ENCODE measurements at places on chromosomes 13 and 19. TPM values are rescaled to one million over a fixed set of nuclear protein-coding genes. Genes with fewer than 3 reads are reported as not detected.

GRCh38 chr13:33827139-33827538, 9.2 kb downstream of the RFC3 start:
- DNase-seq, result no peak

DNA sequence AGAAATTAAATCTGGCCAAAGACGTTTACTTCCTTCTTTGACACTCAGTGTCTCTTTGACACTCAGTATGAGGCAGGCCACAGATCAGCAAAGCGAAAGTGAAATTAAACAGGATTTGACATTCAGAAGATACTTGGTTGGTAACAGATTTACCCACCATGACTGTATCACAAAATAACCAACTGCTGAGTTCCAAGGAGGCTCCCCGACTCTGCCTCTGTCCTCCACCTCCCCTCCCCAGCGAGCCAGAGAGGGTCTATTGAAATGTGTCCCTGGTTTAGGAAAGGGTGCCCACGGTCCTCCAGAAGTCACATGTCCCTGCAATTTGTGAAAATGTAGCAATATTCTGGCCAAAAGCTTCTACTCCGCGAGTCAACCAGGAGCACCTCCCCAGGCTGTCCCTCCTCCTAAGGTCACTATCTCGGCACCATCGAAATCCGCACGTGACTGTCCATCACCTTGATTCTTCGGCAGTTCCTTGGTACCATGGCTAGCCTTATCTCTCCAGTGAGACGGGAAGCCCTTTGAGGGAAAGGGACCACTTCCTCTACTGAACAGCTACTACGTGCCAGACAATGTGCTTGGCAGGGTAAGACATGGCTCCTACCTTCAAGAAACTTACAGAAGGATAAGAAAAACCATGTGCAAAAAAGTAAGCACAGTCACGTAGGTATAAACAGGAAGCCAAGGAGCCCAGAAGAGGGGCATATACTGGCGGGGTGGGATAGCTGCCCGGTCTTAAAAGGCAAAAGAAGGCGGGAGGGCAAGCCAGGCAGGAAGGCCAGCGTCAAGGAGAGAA, 1.5 kb downstream of the N4BP2L1 start:
- DNase-seq, result no peak

- DNase-seq, result no peak
These were observed 80.2 kb downstream of the SHISA2 start for GRCh38 chr13:25971459-25972145.

GRCh38 chr19:47653856-47654255, 44.9 kb downstream of the BICRA start:
- DNase-seq, result no peak

DNA sequence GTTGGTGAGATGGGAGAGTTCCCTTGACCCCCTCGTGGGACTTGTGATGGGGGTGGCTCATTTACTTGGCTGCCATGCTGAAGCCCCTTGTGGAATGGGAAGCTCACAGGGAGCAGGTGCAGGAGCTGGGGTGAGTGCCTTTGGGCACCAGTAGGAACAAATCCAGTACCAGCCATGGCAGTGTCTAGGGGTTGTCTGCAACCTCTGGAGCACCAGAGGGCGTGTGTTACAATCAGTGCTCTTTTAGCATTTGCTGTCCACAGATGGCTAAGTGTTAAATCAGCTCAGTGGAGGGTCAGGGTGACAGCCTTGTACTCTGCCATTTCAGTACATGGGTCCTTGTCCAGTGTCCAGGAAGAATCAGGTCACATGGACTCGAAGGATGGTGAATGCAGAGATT, 75.6 kb downstream of the ATP8A2 start:
- DNase-seq, result no peak

GRCh38 chr13:27822258-27822872, 30.1 kb downstream of the GSX1 start:
- no peak for DNase-seq

DNA sequence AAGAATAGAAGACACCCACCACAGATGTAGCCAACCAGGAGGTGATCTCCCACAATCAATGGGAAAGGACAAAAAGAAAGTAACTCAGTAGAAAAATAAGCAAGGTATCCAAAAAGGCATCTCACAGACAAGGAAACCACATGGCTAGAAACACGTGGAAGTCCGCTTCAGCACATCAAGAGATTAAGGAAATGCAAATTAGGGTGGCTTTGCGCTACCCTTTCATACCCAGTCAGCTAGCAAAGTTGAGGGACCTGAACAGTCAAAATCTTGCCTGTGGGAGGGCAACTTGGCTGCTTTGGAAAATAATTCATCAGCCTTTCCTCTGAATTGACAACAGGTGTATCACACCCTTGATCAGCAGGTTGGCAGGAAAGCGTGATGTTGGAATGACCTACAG, 11.6 kb upstream of the UQCR11 start:
- DNase-seq, result no peak

GRCh38 chr19:49196527-49197240, 39.1 kb downstream of the TRPM4 start:
- DNase-seq, result no peak

DNA sequence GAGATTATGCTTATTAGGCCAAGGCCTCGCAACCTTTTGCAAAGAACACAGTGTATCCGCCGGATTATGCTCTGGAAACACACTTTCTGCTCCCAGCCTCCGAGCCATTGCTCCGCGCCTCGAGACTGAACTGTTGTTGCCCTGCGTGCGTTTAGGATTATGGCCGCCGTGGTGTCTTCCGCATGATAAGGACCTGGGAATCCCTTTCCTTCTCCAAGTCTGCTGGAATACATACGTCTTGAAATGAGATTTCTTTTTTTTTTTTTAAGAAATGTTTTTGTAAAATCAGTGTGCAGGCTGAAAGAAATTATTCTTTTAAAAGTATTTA, 89.8 kb upstream of the SOX1 start:
- DNase-seq, result no peak

- DNase-seq, result no peak
These were observed 39.2 kb upstream of the CYP2A7 start for GRCh38 chr19:40921005-40921897.

DNA sequence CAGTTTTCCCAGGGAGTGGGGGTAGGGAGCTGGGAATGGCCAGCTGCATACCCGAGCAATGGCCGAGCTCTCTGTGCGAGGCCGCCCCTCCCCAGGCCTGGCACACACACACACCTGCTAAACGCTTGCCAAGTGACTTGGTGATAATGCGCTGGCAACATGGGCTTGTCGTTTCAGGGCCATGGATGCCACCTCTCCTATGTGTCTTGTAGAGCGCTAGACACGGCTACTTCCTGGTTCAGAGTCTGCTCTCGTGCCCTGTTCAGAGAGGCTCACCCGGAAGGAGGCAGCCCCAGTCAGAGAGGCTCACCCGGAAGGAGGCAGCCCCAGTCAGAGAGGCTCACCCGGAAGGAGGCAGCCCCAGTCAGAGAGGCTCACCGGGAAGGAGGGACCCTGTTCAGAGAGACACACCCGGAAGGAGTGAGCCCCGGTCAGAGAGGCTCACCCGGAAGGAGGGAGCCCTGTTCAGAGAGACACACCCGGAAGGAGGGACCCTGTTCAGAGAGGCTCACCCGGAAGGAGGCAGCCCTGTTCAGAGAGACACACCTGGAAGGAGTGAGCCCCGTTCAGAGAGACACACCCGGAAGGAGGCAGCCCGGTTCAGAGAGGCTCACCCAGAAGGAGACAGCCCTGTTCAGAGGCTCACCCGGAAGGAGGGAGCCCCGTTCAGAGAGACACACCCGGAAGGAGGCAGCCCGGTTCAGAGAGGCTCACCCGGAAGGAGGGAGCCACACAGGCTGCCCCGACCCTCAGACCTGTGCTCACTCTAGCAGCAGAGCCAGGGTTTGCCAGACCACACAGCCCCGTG, 4.2 kb downstream of the ADPRHL1 start:
- no peak for DNase-seq

- no peak for DNase-seq
These were observed 67.7 kb upstream of the ABCC4 start for GRCh38 chr13:95368998-95369397.

Gene ZNF765
- polyA plus RNA-seq, result 14.5 TPM

Gene FGF21
- polyA plus RNA-seq, result not detected

Gene KLK14
- 0.30 TPM for polyA plus RNA-seq

Gene KLF1
- 0.41 TPM for polyA plus RNA-seq

Gene ZNF570
- 8.6 TPM for polyA plus RNA-seq

Gene GRIN3B
- polyA plus RNA-seq, result 1.3 TPM

Gene HIPK4
- polyA plus RNA-seq, result 0.19 TPM

Gene BCAM
- polyA plus RNA-seq, result 754 TPM

Gene ZNF431
- polyA plus RNA-seq, result 27.8 TPM

Gene C19orf67
- polyA plus RNA-seq, result not detected

Gene TEKTIP1
- polyA plus RNA-seq, result 5.6 TPM

Gene WTIP
- polyA plus RNA-seq, result 33.0 TPM

Gene CCNA1
- polyA plus RNA-seq, result 0.80 TPM

Gene C19orf73
- 0.90 TPM for polyA plus RNA-seq

Gene ATP5F1D
- 156 TPM for polyA plus RNA-seq

Gene UNC13A
- 0.12 TPM for polyA plus RNA-seq

Gene SMIM44
- 0.32 TPM for polyA plus RNA-seq

Gene EBI3
- 0.47 TPM for polyA plus RNA-seq

Gene DLEU7
- 1.0 TPM for polyA plus RNA-seq

Gene NFIC
- polyA plus RNA-seq, result 25.3 TPM

Gene POU4F1
- polyA plus RNA-seq, result 0.03 TPM

Measured in right renal pelvis (tissue), 4 donors.